Aorta (tissue), 5 donors: ENCODE measurements at places on chromosomes 3 and 15.

DNA sequence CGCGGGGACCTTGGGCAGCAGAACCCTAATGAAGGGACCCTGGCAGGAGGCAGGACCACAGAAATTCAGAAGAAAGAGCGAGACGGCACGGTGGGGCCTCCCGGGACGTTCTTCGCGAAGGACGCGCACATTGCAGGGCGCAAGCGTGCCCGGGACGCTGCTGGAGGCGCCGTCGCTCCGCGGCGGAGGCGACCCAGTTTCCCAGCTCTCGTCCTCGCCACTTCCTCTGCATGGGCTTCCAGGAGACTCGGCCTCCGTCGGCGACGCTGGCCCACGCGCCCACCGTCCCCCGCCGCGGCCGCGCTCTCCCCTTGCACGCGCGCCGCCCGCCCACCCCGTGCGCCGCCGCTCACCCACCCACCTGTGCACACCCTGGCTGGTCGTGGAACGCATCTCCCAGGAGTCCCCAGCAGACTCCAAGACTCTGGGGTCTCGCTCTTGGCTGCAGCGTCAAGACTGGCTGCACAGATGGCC, 31.8 kb upstream of the SMAD3 start:
- DNase-seq = peak; percentile 62

DNA sequence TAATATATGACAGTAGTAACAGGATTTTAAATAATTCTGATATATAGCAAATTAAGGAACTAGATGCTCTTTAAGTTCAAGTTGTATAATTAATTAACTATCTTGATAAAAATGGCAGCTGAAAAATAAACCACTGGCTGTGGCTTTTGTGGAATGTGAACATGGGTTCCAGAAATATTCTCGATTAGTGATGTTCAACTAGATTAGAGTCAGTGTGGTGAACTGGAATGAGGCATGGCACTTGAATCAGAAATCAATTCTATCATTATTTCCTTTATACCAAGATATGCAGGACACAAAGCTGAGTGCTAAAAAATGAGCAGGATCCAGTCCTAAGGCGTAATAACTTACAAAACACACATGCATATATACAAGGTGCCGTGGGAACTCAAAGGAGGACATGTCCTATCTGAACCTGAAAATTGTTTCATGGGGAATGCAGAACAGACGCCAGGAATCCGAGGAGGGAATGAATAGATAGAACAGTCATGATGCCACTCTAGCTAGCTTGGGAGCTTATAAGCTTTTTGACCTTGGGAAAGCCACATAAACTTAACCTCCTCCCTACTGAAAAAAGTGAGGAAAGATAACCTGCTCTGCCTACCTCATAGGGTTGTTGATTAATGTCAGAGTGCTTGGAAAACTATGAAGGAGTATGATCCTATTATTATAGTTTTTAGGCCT, 402.4 kb downstream of the PLCL2 start:
- no peak for DNase-seq

DNA sequence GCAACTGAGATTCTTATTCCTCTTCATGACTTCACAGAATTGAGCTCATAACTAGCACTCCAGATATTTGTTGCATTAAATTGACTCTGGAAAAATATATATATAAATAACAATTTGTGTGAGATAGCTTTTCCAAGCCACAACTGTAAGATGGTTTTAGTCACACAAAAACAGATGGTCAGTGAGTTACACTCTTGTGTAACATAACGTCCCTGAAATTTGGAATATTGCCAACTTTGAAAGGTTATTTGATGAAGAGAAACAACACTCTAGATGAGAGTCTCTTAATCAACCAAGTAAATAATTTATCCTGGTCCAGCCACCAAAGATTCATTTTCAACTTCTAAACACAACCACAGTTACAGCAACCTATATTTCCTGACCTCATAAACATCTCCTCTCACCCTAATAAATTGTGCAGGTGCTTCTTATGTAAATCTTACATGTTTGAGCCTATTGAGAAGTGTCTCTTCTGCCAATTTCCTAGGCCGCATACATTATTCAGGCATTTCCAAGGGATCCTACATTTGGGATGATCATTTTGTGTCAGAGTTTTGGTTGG, 84.9 kb upstream of the ACP3 start:
- no peak for DNase-seq

GRCh38 chr3:148238421-148238821, 459.3 kb upstream of the AGTR1 start:
- no peak for DNase-seq
